ENCODE measurements at places on chromosomes 11 and 22.

- DNase-seq, result no peak
These were observed 9.2 kb upstream of the PIWIL4 start for GRCh38 chr11:94557992-94558391.

- no peak for DNase-seq
These were observed 32.6 kb downstream of the RTN4R start for GRCh38 chr22:20235389-20235991.

DNA sequence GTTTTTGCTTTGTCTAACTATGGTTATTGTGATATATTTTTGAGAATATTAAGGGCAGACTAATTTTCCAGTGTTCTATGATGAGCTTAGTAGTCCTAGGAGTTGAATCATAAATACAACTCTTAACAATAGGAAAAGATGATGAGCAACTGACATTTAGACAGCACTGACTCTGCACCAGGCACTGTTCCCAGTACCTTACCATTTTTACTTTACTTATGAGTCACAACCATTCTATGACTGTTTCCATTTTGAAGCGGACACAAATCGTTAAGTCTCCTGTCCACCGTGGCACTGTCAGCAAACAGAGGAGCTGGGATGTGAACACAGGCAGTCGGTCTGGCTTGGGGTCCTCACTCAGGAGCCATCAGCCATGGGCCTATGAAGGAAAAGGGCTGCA lies 3.4 kb upstream of the SCGB2A2 start:
- no peak for DNase-seq

DNA sequence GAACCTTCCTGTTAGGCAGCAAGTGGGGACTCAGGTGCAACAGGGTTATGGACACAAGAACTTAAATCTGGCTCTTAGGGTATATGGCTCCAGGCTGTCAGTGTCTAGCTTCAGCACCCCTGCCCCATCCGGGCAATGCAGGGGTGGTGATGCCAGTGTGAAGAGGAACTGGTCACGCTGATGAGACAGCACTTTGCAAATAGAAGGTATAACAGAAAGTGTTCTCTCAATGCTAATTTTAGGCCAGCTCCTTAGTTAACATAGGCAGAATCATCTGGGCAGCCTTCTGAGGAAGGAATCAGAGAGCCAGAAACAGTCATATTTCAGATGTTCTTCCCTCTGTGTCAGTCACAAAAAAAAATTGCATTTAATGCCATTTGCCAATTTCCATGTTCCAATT lies 41.2 kb downstream of the SYT9 start:
- DNase-seq, result no peak

- DNase-seq, result no peak
These were observed 19.5 kb downstream of the WNT11 start for GRCh38 chr11:76186776-76187279.

DNA sequence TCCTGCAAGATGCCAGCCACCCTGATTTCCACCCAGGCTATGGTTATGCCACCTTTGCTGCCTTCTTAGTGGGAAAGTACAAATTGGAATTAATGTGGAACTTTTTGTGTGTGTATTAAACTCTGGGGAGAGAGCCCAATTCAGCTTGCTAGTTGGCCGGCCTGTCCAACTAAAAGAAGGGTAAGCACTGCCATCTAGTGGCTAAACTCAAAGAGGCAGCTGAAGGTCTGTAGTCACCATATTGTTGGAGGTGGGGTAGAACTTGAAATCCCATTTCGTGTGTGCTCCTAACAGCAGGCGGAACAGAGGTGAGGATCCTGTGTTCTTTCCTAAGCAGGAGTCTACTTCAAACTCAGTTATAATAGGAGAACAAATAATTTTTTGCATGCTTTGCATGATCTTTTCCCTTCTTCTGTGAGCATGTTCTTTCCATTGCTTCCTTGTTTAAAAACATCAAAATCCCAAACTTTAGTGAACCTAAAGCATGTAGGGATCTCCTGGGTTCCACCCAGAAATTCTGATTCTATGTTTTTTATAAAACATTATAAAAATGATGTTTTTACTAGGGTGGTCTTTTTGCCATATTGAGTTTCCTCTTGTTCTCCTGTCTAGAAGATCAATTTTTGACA lies 138.8 kb upstream of the SORL1-AS1 start:
- DNase-seq, result peak; percentile 59

GRCh38 chr11:73159297-73159696 lies 17.2 kb upstream of the FCHSD2 start:
- no peak for DNase-seq

DNA sequence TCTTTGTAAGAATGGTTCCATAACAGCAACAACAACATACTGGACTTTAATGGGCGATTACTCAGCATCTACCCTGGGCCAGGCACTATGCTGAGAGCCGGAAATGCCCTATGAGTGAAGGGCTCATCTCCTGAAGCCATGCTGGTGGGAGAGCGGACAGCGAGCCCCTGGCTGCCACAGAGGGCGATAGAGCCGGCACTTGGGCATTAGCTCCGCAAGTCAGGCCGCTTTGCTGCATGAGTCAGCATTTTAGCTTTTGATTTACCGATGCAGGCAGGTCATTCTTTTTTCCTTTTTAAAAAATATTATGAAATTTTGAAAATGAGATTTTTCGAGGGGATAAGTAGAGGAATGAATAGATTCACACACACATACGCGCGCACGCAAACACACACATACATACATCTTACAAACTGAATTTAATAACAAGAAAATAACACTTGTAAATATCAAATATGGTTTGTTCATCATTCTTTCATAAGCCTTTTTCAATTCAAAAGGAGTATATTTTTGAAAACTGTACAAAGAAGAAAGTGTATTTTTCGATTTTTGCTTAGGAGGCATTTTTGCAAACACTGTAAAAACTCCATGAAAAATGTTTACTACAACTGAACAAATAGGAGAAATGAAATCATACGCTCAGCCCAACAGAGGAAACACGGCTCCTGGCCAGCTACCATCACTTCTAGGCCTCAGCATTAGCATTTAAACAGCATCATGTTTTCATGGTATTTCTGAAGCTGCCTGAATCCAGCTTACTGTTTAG lies 667.3 kb downstream of the OPCML start:
- DNase-seq, result no peak

DNA sequence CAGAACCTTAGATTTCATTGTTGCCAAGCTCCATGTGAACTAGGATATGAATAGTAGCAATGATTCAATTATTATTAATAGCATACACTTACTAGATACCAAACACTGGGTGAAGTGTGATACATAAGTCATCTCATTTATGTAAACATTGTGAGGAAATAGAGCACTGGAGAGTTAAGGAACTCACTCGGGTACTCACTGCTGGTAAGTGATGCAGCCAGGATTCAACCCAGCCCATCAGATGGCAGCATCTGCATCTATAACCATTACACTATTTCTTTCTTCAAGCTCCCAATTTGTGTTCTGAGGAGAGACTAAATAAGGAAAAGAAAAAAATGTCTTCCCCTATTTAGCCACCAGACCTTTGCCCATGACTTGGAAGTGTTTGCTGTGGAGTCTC lies 10.2 kb upstream of the ALG8 start:
- no peak for DNase-seq

DNA sequence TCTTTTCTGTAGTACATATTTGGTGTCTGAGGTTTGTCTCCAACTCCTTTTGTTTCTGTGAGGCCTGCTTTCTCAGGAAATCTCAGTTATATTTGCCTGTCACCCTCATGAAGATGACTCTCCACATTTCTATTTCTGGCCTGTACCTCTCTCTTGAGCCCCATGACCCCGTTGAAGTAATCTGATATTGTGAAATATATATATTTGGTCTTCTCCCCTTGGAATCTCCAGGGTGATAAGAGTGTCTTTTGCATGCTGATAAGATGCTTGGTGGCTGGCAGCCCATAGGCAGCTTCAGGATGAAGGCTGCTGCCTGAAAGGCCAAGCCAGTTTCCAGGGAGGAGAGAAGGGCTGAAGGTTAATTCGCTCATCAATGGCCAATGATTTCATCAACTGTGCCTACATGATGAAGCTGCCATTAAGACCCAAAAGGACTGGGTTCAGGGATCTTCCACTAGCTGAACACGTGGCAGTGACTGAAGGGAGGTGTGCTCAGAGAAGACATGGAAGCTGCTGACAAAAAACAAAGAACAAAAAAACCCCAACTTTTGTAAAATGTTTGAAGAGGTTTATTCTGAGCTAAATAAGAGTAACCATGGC lies 67.4 kb downstream of the MICAL2 start:
- no peak for DNase-seq

DNA sequence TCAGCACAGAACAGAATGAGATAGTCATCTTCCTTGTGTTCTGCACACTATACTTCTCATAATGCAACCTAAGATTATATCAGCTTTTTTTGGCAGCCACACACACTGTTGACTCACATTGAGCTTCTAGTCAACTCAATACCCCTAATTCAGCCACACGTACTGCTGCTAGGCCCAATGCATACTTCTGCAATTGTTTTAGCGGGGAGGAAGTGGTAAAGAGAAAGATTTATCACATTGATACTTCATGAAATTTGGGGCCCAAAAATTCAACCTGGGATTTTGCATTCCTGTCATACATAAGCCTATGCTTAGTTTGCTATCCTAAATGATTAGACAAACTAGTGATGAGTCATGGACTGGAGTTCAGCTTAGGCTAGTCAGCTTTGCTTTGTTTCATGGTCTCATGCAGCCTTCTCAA lies 8.6 kb upstream of the UPB1 start:
- DNase-seq, result no peak

- peak; percentile 27 for DNase-seq
These were observed 32.4 kb upstream of the PDGFB start for GRCh38 chr22:39277142-39277607.

DNA sequence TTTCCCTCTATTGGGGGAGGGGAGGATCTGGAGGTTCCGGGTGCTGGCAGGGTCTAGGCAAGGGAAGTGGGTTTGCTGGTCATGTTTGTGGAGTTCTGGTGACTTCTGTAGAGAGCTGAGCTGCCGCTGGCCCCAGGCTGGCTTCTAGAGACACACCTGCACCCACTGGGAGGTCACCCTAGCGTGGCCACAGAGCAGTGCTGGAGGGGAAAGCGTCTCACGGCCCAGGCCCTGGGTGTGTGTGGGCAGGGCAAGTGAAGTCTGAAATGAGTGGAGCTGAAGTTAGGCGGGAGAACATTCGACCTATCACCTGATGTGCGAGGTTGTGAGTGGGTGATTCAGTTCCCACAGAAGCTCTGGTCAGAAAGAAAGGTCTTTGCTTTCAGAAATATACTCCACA lies 27.9 kb downstream of the SMIM38 start:
- DNase-seq, result no peak

GRCh38 chr22:46969961-46970360 lies 207.5 kb downstream of the TBC1D22A start:
- no peak for DNase-seq

GRCh38 chr11:126703662-126704061 lies 296.9 kb downstream of the KIRREL3 start:
- DNase-seq, result no peak

Measured in NCI-H2029 (cell line).